ENCODE measurements at places on chromosomes 16 and 17.

GRCh38 chr17:32920293-32920692 lies 7.7 kb upstream of the TMEM98 start:
- no peak for DNase-seq

DNA sequence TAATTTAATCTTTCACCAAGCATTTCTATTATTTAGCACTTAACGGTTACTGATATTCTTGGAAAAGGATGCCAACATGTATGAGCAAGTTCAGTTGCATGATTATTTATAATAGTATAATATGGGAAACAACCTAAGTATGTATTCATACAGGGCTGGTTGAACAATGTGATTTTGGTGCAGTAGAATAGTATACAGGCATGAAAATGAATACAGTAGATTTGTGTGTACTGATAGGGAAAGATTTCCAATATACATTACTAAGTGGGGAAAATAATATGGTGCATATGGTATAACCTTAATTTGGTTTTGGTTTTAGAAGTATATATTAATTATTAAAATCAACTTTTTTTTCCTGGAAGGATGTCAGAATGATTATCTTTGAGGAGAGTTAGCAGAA lies 109.1 kb downstream of the SPECC1 start:
- no peak for DNase-seq

DNA sequence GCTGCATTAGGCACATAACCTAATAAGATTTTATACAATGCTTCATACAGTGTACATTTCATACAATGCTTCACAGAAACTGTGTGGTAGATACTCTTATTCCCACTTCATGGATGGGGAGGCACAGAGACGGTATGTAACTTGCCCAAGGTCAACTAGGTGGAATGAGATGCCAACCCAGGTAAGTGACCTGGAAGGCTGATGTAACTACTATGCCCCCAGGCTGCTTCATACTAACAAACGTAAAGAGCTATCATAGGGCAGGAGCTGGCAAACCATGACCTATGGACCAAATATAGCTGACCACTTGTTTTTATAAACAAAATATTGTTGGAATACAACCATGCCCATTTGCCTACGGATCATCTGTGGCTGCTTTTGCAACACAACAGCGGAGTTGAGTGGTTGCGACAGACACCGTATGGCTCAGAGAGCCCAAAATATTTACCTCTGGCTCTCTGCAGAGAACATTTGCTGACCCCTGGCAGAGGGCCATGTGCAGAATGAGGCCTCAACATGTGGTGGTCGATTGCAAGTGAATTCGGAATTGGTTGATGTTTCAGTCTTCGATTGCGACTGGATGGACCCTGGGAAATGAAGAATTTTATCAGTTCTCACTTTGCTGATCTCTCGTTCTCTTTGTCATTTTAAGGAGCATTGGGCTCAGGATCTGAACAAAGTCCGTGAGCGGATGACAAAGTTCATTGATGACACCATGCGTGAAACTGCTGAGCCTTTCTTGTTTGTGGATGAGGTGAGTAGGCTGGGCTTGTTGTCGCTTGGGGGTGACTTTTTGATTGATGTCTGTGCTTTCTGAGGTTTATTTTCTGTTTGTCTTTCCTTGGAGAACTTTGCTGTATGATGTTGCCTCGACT lies 109.7 kb downstream of the PLCG2 start:
- DNase-seq = no peak

DNA sequence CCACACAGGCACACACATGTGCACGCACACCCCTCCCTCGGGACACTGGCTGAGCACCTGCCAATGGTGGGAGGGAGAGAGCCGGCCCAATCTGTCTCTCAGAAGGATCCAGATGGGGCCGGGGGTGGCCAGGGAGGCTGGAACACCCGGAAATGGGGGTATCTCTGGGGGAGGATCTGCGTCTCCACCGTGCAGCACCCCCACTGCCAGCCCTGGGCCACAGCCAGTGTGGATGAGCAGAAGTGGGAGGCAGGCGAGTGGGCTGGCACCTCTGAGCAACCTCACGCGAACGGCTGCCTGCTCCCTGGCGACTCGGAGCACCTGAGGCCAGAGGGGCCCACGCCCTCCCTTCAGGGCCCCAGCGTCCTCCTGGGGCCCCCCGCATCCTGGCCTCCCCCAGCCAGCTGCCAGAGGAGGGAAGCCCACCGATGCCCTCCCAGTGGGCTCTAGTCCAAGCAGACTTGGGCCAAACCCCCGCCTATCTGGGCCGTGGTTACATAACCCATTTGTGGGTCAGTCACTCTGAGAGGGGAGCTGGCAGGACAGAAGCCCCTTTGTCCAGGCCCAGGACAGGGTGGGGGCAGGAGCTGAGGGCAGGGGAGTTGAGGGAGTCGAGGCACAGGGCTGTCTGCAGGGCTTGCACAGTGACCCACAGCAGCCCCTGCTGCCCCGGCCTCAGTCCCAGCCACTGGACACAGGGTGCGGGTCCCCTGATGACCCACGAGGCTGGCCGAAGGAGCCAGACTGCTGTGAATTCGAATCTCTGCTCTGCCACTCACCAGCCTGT lies 5.6 kb downstream of the CASKIN1 start:
- no peak for DNase-seq

DNA sequence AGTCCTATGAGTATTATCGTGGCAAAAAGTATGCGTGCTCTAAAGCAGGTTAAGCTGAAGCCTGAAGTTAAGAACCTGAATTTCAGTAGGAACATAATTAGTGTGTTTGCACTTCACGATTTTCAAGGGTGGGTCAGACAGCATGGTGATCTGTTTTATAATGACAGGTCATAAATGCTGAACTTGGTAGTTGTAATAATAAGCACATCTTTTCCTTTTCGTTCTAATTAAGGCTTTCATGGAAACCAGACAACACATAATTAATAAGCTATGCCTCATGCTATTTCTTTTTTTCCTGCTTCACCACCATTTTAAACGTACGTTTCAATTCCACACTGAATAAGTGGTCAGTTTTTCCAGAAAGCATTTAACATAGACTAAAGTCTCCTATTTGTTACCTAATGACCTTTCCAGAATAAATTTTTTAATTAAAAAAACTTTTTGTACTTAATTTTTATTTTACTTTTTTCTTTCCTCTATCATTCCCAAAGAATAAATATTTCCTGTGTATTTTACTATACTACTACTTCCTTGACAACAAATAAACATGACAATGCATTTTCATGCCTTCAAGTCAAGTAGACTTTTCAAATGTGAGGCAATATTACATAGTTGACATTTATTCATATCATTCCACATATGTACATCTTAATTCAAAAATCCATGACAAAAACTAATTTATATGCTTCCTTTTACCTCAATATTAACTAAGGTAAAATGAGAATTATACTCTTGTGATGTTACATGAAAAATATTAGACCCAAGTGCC lies 22.4 kb downstream of the CMC2 start:
- no peak for DNase-seq

- no peak for DNase-seq
Measured at GRCh38 chr17:81987161-81987770, 9.8 kb downstream of the ASPSCR1 start.

GRCh38 chr17:46978489-46979146 lies 435 bp downstream of the RPRML start:
- DNase-seq = no peak

GRCh38 chr17:4144422-4144747 lies 1.4 kb downstream of the CYB5D2 start:
- no peak for DNase-seq

Data from skeletal muscle cell (primary cell).